Posterior vena cava (tissue), 2 donors: ENCODE measurements at places on chromosomes 3 and 15. TPM values are rescaled to one million over a fixed set of nuclear protein-coding genes. Genes with fewer than 3 reads are reported as not detected.

The FNDC3B gene
- total RNA-seq, result 167 TPM

- DNase-seq, result no peak
These were observed 122.5 kb downstream of the FOXB1 start for GRCh38 chr15:60126661-60127060.

GRCh38 chr3:121667333-121667732 is 6.6 kb upstream of the HCLS1 start:
- DNase-seq, result no peak

GRCh38 chr3:150494411-150494977 is 51.8 kb downstream of the SERP1 start:
- no peak for DNase-seq
